ENCODE measurements at places on chromosomes 7 and 10.

DNA sequence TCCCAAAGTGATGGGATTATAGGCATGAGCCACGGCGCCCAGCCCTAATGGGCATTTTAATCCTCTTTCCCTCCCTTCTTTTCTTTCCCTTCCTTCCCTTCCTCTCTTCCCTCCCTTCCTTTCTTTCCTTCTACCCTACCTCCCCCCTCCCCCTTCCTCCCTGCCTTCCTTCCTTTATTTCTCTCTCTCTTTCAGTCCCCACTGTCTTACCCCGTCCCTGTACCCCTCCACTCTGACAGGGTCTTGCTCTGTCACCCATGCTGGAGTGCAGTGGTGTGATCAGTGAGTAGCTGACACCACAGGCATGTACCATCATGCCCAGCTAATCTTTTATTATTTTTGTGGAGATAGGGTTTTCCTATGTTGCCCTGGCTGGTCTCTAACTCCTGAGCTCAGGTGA is 24.2 kb downstream of the LCOR start:
- DNase-seq = no peak

DNA sequence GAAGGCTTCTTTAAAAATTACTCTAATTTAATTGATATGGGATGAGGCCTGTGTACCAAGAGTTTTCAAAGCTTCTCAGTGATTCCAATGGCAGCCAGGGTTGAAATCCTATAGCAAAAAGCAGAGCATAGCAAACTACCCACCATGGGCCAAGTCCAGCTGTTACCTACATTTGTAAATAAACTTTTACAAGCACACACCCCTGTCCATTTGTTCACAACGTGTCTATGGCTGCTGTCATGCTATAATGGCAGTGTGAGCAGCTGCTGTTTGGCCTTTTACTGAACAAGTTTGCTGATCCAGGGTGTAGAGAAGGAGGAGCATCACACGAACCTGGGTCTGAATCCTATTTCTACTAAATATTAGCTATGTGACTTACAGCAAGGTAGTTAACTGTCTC is 50.0 kb downstream of the NPY start:
- no peak for DNase-seq

GRCh38 chr10:131946321-131946751 is 35.4 kb downstream of the BNIP3 start:
- DNase-seq = no peak

DNA sequence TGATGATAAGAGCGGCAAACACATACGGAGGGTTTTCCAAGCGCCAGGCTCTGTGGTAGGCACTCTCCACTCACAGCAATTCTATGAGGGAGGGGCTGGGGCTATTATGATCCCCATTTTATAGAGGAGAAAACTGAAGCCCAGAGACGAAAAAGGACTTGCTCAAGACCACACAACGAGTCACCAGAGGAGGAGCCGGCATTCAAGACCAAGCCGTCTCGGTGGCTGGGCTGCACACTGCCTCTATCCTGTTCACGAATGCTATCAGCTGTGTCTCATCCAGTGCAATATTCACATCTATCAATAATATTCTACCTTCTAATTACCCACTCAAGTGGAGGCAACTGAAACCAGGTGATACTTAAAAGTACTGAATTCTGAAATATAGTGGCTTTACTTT is 67.8 kb upstream of the NMT2 start:
- no peak for DNase-seq

DNA sequence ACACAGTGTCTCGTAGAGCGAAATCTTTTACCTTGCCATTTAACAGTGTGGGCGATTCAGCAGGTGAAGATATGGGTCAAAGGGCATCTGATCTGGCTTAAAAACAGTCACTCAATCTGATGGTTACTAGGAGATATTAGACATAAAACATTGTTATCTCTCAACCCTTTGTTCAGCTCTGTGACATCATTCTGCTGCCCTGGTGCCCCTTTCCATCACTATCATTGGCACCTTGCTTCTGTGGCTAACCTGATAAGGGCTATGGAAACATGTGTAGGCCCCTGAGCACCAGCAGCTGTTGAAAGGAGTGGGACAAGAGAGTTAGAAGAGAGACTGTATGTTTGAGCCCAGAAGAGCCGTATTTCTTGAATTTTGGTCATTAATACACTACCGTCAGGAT is 650.3 kb downstream of the PHTF2 start:
- no peak for DNase-seq

- no peak for DNase-seq
These were observed 104.6 kb upstream of the DNAJB12 start for GRCh38 chr10:72459301-72459700.

GRCh38 chr7:107173191-107173590 is 4.4 kb downstream of the HBP1 start:
- DNase-seq = no peak

Measured in C1 segment of cervical spinal cord (tissue), 14 donors.